ENCODE measurements at places on chromosomes 2 and 18.

DNA sequence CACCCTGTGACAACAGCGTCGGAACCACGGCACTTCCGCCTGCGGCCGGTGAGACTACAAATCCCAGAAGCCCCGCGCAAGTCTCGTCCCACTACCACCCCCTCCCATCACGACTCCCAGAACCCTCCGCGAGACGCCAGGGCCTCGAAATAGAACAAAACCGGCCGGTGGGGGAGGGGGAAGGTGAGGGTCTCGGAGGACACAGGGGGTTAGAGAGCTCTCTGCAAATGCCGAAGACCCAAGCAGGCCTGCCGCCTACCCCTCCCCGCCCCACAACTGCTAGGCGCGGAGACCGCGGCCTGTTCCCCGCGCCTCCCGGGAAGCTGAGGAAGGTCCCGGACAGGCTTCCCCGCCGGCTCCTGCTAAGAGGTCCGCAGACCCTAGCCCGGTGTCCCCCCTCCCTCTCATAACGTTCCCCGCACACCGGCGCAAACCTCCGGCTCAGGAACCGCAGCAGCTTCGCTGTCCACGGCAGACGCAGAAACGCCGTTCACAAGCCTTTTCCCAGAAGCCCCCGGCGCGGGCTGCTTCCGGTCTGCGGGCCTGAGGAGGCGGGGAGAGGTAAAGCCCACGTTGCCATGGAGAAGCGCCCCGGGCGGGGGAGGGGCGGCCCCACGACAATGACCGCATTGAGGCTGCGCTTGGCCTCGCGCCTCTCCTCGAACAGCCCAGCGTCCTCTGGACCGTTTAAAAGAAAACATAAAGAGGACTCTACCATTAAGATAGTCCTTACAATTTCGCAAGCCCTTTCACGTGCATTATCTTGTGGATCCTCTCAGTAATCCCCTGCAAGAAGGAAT, at the start of gene ZNF24:
Gene ZNF24 (minus strand): TSS at position 485 of the 800 bp plus-strand sequence. CDS start 3,770 bp downstream, outside the sequence.
- peak; percentile 79 for DNase-seq

GRCh38 chr2:210086292-210086691, 83.9 kb downstream of the RPE start:
- DNase-seq = no peak

DNA sequence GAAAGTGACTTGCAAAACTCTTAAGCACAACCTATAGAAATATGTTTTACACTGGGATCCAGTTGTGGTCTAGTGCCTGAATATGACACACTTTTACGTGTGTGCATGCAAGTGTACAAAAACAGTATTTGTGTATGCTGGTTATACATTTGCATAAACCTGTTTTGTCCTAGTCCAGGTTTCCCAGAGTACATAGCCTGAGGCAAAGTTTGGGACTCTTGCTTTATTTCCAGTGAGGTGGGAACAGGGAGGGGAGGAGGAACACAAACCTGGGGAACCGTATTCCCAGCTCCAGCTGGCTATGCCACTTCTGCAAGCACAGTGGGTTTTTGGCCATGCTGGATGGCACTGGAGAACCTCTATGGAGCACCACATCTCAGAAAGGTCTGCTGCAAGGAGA, 481.1 kb upstream of the HS6ST1 start:
- no peak for DNase-seq

DNA sequence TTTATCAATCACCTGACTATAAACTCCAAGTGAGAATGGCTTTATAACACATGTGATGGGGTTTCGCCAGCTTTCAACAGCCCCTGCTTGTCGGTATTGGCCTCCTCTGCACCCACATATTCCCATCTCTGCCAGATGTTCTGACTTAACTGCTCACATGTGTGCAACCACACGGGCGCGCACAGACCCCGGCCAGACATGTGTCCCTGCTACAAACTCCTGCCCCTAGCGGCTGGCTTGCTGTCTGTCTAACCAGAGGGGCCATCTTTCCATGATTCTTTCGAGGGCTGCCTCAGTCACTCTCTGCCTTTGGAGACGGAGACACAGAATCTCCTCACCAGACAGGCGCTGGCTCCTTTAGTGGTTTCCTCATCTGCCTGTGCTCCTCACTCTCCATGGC, 15.3 kb downstream of the STON1 start:
- DNase-seq = no peak

- DNase-seq = no peak
These were observed 465 bp upstream of the PLEKHA3 start for GRCh38 chr2:178479758-178480226.

DNA sequence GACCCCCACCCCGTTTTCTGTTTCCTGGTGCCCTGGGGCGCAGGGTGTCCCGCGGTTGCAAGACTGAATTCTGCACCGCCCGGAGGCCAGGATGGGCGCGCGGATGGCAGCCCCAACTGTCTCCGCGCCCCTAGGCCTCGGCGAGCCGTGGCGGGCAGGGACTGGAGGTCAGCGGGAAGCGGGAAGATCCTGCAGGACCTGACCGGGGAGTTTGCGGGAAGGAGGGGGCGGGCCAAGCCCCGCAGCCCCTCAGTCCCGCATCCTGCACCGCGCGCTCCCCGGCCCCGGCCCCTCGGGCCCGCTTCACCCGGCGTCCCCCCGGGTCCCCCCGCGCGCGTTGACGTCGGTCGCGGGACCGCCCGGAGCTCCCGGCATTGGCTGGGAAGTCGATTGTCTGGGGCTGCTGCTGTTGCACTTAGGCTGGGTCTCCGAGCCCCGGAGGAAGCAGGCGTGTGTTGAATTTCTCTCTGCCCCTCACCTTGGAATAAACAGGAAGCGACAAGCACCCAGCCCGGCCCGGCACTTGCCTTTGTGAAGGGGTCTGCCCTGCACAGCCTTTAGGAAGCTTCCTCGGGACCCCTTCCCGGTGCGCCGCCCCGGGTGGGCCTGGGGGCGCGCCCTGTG, at the start of gene LDLRAD4:
Gene LDLRAD4 (plus strand): TSS at position 393 of the 624 bp plus-strand sequence.
- no peak for DNase-seq

GRCh38 chr2:156852681-156853080, 404.8 kb upstream of the GALNT5 start:
- no peak for DNase-seq

DNA sequence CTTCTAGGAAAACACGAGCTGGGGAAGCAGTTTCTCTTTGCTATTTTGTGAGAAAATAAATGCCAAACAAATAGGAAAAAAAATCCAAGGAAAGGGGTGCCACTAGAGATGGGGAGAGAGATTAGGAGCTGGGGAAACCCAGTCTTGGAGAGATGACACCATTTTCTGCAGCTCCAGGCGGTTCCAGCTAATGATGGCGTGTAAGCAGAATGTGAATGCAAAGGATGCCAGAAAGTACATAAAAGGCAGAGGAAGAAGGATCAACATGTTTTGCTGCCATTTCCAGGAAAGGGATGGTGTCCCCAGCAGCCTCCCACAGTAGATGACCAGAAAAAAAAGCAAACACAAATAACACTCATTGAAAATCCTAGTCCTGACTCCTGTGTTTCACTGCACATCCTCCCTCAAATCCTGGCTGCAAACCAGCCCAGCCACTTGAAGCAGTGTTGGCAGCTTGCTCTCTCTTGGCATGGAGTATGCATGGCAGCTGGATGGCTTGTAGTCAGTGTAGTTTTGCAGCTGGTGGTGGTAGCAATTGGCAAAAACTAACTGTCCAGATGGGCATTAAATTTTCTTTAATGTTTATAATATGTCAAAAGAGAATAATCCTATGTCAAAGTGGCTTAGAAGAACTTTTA, 93.6 kb downstream of the FTCDNL1 start:
- no peak for DNase-seq

DNA sequence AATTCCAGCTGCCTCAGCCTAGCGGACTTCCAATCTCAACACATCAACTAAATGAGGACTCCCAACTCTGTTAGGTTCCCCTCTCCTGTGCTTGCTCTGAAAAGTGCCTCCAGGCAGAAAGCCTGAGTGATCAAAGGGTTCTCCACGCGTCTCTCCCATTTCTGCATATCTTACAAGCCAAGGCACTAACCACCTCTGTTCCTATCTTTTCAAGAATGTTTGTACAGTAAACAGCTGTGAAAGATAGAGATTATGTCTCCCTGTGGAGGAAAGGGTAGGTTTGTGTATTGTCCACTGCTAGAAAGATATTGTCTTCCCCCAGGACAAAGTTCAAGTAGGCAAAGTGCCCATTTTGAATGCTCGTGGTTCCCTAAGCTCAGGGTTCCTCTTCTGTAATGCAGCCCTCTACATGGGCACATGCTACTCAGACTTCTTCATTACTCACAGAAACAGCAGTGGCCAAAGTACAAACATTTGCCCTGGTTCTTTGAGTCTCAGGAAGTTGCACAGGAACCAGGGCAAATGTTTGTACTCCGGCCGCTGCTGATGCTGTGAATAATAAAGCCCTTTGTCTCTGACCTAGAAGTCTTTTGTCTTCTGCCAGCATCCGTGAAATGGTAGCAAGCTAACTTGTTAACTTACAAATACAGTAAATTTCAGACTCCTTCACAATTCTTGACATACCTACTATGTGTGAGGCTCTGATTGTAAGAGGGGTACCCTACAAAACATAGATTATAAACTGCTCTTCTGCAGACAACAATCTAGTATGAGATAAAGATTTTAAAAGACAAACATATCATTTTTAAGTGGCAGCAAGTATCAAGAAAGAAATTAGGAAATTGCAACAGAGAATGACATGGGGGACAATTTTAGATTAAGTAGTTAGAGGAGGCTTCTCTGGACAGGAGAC, 44.5 kb downstream of the PKDCC start:
- DNase-seq = no peak

- no peak for DNase-seq
These were observed 183.1 kb downstream of the PID1 start for GRCh38 chr2:229087843-229088516.

DNA sequence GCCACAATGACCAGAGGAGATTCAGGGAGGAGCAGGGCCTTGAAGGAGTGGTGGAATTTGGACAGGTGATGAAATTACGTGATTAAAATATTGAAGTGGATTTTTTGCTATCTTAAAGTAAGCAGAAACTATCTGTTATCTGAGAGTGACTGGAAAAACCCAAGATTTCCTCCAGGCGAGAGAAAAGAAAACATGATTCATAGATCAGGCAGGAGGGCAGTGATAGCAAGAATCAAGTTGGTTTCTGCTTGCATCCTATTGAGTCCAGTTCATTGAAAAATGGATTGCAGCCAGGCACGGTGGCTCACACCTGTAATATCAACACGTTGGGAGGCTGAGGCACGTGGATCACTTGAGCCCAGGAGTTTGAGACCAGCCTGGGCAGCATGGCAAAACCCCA, 127.8 kb downstream of the NXPH2 start:
- DNase-seq = no peak
